ENCODE measurements at places on chromosomes 2 and 18.
A peak's percentile ranks its signal among the peaks of the same experiment; 100 is the strongest.

DNA sequence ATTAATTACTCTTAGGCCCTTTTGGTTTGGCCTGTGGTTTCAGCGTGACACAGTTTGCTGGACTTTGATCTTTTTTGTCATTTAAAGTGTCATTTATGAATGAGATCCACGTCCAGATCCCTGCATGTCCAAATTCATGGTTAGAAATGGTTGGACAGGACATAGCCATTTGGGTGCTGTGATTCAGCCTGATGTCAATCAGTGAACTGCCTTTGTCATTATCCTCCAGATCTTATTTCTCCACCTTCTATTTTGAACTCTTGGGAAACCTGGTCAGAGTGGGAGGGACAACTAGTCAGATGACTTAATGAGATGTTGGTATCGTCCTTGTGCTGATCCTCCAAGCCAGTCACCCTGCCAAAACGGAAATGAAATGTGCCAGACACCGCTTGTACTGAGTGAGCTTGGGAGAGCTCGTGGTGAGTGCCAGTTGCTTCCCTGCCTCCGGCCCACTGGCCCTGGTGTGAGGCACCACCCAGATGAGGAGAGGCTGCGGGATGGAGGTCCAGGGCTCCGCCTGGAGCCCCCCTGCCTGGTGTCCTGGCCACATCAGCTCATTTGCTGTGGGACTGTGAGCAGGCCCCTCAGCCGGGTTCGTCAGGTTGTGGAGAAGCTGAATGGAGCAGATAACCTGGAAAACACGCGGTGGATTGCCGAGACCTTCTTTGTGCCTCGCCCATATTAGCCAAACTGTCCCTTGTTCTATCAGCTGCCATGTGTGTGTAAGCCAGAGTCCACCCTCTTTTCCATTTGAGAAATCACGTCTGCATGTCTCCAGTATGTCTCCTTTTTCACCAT is 70.1 kb downstream of the DGKD start:
- DNase-seq = no peak

DNA sequence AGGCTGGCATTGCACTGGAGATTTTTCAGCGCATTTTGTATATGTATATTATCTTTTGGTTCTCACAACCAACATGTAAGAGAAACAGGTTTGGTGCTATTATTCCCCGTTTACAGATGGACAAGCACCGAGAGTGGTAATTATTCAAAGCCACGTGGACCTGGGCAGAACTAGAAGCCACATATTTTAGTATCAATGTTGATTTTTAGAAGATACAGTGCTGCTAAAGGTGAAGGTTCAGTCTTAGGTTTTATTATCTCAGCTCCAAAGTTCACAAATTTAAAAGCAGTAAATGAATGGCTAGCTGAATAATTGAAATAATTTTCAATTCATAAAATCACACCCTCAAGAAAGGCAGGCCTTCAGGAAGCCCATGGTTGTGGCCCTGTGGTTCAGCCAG is 400.6 kb upstream of the ID2 start:
- no peak for DNase-seq

DNA sequence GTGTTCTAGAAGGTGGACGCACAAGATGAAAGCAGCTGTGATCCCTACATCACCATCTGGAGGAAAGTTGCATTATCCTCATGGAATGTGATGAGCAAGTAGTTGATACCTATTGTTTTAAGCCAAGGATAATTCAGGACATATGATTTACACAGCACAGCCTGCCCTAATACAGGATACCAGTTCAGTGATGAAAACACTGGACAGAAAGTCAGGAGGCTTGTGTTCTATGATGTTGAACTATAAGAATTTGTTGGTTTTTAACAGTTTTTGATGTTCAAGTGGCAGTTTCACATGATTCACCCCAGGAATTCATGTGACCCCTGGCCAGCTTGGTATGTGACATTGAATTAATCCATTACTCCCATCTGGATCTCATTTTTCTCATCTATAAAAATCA is 6.2 kb upstream of the CHST10 start:
- no peak for DNase-seq

DNA sequence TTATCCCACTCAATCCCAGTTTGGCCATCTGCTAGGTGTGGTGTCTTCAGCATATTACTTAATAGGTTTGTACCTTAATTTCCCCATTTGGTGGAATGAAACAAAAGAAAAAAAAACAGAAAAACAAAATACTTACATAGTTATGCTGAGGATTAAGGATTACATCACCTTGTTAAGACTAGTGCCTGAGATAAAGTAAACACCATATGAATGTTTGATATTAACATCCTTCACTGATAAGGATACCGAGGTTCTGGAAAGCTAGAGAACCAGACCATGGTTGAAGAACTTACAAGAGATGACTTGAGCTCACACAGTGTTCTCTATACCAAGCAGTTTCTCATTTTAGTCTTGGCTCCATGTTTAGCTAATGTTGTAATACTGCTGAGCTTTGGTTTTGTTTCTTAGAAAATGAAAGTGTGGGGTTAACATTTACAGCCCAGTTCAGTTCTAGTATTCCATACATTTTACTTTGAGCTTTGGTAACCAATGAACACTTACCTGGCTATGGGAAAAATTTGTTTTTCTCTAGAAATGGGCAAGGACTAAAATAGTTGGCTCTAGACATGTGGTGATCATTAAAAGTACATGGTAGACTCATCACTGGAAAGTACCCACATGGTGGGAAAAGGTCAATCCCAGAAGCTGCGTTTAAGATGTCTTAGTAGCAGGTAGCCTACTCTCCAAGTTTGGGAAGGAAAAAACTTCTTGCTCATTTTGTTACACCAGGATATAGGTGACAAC is 5.8 kb upstream of the GPD2 start:
- DNase-seq = no peak

DNA sequence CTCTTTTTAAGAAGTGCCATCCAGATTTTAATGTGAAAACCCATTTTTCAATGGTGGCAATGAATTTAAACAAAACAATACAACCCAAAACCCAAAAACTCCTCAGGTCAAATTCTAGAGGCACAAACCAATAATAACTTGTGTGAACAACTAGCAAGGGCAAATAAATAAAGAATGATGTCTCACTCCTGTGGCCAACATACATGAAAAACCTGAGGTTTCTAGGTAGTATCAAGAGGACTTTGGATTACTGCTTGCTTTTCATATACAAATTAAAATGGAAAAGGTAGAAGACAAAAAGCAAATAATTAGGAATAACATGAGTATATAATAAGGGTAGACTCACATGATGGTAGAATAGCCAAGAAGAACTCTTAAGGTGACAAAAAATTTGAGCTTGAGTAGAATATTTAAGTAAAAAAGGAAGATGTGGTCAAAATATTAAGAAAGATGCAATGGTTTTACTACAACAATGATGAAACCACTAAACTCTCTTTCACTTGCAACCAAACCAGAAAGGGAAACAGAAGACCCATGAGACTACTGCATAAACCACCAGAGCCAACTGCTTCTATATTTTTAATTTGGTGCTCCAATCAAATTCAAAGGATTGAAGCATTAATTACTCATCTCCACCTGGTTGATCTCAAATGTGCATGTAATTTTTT is 53.5 kb downstream of the DARS1 start:
- no peak for DNase-seq

DNA sequence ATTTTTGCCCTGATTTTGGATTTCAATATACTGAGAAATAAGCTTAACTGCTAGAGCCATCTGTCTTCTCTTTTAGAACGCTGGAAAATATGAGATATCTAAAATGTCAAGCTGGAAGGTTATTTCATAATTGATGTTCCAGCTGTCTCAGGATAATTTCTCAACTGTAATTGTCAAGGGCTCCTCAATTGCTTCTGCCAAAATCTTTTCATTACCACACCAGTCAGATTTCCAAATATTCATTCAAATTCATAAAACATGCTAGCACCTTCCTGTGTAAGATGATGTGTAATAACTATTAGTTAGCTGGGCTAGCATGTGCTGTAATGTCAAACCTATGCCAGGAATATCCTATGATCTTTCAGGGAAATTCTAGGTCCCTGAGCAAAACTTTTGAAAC is 88.1 kb downstream of the TNFRSF11A start:
- no peak for DNase-seq

DNA sequence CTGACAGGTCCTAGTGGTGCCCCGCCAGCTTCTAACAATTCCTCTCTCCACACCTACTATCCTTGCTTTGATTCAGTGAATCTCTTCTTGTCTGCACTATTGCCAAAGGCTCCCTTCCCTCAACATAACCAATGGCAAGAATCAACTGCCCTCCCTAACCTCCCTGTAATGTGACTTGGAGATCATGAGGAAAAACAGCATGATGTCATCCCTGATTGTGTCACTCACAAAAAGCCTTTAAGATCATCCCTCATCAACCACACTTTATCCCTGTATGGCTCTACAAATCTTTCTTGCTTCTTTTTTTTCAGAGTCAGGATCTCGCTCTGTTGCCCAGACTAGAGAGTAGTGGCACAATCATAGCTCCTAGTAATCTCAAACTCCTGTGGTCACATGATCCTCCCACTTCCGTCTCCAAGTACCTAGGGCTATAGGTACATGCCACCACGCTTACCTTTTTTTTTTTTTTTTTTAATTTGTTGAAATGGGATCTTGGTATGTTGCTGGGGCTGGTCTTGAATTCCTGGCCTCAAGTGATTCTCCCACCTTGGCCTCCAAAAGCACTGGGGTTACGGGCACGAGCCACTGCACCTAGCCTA is 19.7 kb downstream of the SAP130 start:
- DNase-seq = no peak

- DNase-seq = no peak
Measured at GRCh38 chr2:142842369-142842768, 35.1 kb upstream of the KYNU start.

GRCh38 chr2:168119515-168120141 is 127.8 kb downstream of the STK39 start:
- DNase-seq = peak; percentile 74

DNA sequence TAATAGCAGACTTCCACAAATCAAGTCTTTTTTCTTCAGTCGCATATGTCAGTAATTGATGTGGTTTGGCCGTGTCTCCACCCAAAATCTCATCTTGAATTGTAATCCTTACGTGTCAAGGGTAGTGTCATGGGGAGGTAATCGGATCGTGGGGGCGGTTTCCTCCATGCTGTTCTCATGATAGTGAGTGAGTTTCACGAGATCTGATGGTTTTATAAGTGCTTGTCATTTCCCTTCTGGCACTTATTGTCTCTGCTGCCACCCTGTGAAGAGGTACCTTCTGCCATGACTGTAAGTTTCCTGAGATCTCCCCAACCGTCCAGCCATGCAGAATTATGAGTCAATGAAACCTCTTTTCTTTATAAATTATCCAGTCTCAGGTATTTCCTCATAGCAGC is 478.8 kb downstream of the PTPRM start:
- peak; percentile 9 for DNase-seq

GRCh38 chr2:134717286-134718022 is 1.3 kb downstream of the TMEM163 start:
- peak; percentile 11 for DNase-seq

Measured in ELR (cell line).